ENCODE measurements at places on chromosomes 5 and 9.

DNA sequence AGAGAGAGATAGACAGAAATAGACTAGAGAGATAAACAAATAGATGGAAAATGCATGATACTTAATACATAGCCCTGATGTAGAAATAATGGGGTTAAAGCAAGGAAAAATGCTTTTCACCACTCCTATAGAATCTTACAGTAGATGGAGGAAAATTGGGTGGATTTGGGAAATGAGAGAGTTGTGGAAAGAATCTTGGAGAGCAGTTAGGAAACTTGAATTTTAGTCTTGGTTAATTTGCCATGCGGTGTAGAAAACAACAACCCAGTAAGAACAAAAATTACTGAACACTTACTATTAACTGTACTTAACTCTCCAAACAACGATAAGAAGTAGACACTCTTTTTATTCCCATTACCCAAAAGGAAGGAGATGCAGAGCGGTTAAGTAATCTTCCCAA, 329.8 kb downstream of the ZNF608 start:
- DNase-seq, result no peak

GRCh38 chr5:38071831-38072694, 186.3 kb upstream of the EGFLAM start:
- DNase-seq, result no peak

DNA sequence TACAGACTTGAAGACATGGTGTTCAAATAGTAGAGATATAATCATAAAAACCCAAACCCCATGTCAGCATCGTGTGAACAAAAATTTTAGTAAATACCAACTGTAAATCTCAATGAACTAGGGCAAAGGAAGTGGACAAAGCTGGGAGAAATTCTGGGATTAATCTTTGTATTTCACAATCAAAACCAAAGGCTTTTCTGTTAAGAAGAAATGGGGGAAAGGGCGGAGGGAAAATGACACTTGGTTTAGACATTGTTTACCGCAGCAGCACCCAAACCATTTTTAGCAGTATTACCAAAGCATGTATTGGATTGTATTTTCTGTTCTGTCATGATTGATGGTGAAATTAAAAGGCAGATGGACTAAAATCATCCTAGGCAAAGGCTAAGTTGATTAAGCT, 134.2 kb upstream of the PRSS3 start:
- no peak for DNase-seq

- DNase-seq, result no peak
Observed at GRCh38 chr5:137446615-137447014, 52.5 kb downstream of the SPOCK1 start.

DNA sequence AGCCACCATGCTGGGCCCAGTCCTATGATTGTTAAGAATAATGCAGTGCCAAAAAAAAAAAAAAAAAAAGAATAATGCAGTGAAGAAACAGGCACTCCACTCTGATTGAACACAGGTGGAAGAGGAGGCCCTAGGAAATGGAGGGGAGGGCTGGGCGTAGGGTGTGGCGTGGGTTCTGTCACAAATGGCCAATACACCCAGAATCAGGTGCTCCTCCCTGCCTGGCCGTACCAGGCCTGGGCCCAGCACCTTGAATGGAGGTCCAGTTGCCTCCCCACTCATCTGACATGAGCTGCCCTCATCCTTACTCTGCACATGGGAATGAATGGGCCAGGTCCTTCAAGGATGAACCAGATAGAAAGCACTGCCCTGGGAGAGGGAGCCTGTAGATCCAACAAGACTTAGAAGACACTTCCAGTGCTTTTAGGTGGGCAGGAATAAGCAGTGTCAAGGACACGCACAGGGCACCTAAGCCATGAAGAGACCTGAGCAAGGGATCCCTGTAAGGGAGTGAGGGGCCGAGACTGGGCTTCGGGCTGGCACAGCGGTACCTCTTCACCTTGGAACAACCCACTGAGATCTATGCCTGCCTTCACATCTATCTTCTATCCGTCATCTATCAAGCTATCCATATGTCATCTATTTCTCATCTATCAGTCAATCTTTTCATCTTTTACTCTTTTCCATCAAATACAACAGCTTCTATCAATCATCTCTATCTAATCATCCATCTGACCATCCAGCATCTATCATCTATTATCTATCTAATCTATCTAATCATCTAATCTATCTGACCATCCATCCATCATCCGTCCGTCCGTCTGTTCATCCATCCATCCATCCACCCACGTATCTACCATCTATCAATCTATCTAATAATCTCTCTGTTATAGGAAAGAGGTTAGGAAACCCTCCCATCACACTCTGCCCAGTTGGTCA, 15.9 kb downstream of the NINJ1 start:
- no peak for DNase-seq

- DNase-seq, result no peak
Observed at GRCh38 chr9:24296124-24296523, 249.6 kb downstream of the IZUMO3 start.

DNA sequence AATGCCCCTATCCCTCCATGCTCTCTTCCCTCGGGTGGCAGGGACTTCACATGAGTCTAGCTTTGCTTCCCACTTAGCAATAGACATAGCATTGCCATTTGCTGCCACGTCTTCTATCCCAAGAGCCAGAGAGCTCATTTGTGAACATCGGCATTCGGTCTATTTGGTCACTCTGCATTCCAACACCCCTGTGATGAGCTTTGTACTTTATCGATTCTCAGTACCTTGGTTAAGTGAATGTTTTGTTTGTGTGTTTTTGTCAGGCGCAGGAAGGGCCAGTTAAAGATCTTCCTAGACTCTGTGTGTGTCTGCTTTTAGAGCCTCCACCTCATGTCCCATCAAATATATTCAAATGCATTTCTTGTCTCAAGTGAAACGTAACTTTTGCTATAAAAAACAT, 141.7 kb downstream of the TARS1 start:
- no peak for DNase-seq

DNA sequence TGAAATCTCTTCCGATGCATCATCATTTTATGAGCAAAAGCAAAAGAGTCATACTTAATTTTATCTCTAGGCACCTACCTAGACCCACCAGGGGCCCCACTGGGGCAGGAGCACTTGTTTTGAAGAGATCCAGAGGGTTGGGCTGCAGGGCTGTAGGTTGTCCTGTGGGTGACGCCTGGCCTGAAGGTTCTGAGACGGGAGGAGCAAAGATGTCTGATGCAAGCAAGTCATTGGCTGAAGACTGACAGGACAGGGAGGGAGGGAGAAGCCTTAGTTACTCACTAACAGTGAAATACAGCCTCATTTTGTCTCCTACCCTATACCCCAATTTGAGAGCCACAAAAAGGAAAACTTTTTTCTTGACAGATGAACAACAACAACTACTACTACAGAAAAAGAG, 17.1 kb upstream of the C9 start:
- DNase-seq, result no peak

GRCh38 chr5:126186210-126186609, 237.0 kb upstream of the GRAMD2B start:
- DNase-seq, result no peak

GRCh38 chr9:4883326-4883873, 90.7 kb downstream of the RCL1 start:
- no peak for DNase-seq

DNA sequence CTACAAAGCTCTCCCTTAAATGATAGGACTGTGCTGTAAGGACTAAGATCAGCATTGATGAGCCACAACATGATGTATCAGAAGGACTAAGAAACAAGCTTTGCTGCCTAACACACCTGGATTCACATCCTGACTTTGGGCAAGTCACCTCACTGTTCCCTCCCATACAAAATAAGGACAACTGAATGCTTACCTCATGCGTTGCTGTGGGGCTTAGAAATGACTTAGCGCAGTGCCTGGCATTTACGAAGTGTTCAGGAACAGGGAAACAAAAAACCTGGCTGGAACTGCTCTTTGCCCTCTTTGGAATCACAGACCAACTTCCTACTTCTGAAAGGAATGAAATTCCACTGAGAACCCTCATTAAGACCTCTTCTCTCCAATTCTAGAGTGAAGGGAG, 113.7 kb downstream of the BAAT start:
- no peak for DNase-seq

GRCh38 chr9:26687421-26687820, 205.2 kb downstream of the CAAP1 start:
- no peak for DNase-seq

DNA sequence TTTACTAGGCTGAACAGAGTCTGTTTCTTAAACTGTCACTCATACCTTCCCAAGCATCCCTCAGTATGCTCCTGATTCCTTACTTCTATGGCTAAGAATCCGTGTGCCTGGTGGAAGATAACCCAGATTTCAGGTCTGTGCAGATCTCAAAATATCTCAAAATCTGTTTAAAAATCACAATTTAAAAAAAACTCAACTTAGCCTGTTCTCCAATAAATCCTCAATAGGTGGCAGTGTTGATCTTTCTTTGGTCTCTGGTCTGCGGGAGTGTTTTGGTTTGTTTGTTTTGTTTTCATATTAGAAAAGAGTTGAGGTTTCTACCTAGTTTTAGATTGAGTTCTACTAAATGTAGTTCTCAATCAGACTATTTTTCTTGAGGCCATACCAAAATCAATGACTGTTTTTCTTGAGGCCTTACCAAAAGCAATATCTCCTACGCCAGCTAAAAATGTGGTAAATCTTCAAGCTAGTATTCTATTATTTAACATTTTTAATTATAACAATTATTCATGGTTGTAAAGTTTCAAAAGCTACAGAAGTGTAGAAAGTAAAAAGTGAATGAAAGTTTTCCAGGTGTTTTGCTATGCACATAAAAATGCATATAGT, 57.9 kb downstream of the TGFBR1 start:
- DNase-seq, result no peak

DNA sequence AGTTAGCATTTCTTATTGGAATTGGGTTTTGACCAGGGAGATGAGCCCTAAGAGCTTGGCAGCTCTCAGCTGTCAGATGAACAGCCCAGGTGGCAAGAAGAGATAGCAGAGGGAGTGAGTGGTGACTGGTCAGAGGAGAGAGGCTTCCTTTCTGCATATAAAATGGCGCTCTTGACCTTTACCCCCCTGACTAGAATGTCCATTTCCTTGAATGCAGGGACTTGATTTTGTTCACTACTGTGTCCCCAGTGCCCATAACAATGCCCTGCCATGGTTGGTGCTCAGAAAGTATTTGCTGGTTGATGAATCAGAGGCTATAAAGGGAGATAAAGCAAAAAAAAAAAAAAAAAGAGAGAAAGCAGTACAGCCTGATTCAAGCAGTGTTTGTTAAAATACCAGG, 7.2 kb downstream of the CHMP5 start:
- no peak for DNase-seq

DNA sequence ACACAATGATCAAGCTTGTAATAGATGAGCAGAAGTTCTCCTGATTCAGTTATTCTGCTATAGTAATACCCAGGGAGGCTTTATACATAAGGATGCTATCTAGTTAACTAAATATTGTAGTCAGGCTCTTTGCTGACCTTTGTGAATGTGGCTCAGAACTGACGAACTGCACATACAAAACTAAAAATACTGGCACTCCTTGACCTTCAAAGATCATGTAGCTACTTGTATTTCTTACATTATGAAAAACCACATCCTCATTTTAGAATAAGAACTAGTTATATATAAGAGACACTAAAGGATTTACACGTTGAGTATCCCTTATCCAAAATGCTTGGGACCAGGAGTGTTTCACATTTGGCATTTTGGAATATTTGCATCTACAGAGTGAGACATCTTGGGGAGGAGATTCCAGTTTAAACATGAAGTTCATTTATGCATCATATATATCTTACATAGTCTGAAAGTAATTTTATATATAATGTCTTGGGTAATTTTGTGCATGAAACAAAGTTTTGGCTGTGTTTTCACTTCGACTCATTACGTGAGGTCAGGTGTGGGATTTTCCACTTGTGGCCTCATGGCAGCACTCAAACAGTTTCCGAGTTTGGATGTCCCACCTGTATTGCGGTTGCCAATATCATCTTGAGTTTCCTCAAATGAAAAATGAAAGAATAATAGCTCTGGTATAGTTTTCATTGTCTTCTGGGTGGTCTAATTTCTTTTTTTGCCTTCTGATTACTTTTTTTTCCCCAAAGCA, 58.4 kb upstream of the FBXL7 start:
- no peak for DNase-seq

DNA sequence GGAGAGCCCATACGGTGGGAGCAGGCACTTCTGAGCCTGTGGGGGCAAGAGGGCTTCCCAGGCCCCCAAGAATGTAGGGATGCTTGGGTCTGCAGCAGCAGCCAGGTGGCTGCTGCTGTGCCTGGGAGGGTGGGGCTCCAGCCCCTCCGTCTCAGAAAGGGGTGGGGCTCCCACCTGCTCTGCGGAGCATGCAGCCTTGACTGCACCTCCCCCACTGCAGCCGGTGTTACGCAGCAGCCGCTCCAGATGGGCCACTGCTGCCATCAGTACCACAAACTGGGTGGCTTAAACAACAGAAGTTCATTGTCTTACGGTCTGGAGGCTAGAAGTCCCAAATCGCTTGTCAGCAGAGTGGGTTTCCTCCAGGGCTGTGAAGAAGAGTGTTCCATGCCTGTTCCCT, 365.5 kb downstream of the TMEM38B start:
- no peak for DNase-seq

- DNase-seq, result no peak
Observed at GRCh38 chr9:38305582-38305981, 86.9 kb upstream of the ALDH1B1 start.

- DNase-seq, result no peak
Observed at GRCh38 chr9:89277454-89277853, 33.5 kb upstream of the CKS2 start.

- no peak for DNase-seq
Observed at GRCh38 chr9:121985792-121986494, 107.2 kb downstream of the TTLL11 start.

GRCh38 chr5:173383711-173384110, 55.5 kb upstream of the STC2 start:
- DNase-seq, result no peak

DNA sequence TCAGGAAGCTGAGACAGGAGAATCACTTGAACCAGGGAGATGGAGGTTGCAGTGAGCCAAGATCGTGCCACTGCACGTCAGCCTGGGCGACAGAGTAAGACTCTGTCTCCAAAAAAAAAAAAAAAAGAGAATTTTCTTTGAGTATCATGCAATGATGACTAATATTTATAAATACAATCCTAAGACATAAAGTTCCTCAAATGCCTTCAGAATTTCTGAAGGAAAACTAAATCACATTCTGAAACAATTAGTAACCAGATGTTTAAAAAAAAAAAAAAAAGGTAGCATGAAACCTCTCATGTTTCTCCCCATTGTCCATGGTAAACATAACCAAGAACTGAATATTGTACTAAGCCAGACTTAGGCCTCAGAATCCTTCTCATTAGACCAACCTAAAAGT, 23.1 kb downstream of the MLLT3 start:
- DNase-seq, result no peak

DNA sequence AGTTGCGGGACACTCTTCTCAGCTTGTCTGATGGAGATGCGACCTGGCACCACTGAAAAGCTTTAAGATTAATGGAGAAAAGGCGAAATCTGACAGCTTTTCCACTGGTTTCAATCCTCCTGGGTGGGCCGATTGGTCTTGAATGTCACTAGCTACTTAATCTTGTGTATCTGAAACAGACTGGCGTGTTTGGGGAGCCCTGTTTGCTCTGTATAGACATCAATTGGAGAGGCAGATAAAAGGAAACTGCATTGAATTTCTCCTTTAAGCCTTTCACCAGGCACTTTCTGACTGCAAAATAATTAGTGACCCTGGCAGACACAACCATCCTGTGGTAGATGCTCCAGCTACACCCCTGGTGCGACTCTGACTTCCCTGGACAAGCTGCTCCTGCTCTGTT, 224.2 kb downstream of the NDUFS4 start:
- DNase-seq, result no peak

Measured in HAP-1 (cell line).